ENCODE measurements at places on chromosomes 7 and 10.

GRCh38 chr10:133100706-133101415 is 13.1 kb downstream of the ADGRA1 start:
- no peak for ATAC-seq

- peak; percentile 63 for ATAC-seq
These were observed 984.9 kb upstream of the AUTS2 start for GRCh38 chr7:68613405-68613804.

- no peak for ATAC-seq
These were observed 65.4 kb downstream of the ADRA2A start for GRCh38 chr10:111142092-111142768.

- ATAC-seq = no peak
These were observed 52.1 kb downstream of the PRF1 start for GRCh38 chr10:70550459-70550858.

Measured in SK-N-SH treated with all-trans-retinoic acid at 6 μM for 48 hours (cell line).